ENCODE measurements at places on chromosomes 7 and 10. TPM values are rescaled to one million over a fixed set of nuclear protein-coding genes. Genes with fewer than 3 reads are reported as not detected.

- no peak overlapping the region for H3K4me3 ChIP-seq
- no peaks in the 10 kb centered on the region for H3K4me1 ChIP-seq
- DNase-seq = no peak
- no peaks in the 10 kb centered on the region for H3K36me3 ChIP-seq
- no peak overlapping the region for H3K27ac ChIP-seq
Measured at GRCh38 chr10:90665905-90666662, 191.8 kb downstream of the HTR7 start.

DNA sequence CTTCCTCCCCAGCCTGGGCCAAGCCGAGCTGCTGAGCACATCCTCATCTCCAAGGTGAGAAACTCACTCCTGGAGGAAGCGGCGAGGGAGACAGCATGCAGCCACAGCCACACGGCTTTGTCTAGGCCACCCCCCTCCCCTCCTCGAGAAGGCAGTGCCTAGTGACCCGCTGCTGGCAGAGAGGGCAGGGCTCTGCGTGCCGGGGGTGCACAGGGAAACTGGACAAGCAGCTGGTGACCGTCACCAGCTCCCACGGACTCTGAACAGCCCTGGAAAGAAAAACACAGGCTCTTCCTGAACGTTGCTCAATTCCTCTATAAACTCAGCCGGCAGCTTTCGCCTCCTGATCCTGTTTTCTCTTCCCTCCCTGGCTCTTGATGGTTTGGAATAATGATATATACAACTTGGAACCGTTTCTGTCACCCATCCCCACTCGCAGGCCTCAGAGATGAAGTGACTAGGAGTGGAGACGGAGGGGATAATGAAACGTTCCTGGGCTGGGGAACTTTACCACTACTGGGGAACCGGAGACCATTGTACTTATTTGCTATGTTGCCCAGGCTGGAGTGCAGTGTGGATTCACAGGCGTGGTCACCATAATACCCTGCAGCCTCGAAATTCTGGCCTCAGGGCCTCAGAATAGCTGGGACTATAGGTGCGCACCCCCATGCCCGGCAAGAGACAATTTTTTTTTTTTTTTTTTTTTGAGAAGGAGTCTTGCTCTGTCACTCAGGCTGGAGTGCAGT is 19.3 kb downstream of the PAPOLB start:
- no peaks in the 10 kb centered on the region for H3K4me1 ChIP-seq
- H3K27ac ChIP-seq = no peak overlapping the region
- no peaks in the 10 kb centered on the region for H3K27me3 ChIP-seq
- H3K36me3 ChIP-seq = no peaks in the 10 kb centered on the region

GRCh38 chr10:93947055-93947454 is 46.7 kb upstream of the PLCE1 start:
- no peak overlapping the region for H3K4me3 ChIP-seq
- peaks cover 2% of the 10 kb centered on the region for H3K4me1 ChIP-seq
- H3K27me3 ChIP-seq = no peaks in the 10 kb centered on the region
- H3K36me3 ChIP-seq = no peaks in the 10 kb centered on the region

DNA sequence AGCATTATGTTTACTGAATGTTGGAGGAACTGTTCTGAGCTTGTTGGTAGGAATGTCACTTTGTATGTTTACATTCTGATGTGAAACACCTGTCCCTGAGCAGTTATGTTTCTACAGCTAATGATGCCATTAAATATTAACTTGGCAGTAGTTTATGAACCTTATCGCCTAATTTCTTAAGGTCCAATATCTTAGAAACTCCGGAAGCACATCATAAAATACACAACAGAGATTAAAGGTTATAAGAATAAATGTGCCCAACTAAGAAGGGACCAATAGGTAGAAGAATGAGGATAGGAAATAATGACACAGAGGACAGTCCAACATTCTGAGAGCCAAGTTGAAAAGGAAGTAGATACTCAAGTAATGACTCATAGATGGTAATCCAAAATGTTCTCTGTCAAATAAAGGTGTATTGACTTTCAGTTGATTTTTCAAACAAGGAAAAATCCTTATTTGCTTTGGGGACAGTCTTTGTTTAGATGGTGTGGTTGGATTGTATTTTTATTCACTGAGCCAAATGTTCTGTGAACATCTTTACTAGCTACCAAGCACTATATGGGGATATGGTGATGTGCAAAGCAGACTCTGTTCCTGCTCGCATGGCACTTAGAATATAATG is 31.9 kb downstream of the LCOR start:
- no peaks in the 10 kb centered on the region for H3K36me3 ChIP-seq
- H3K4me3 ChIP-seq = no peak overlapping the region
- no peak for DNase-seq
- H3K27me3 ChIP-seq = no peaks in the 10 kb centered on the region

DNA sequence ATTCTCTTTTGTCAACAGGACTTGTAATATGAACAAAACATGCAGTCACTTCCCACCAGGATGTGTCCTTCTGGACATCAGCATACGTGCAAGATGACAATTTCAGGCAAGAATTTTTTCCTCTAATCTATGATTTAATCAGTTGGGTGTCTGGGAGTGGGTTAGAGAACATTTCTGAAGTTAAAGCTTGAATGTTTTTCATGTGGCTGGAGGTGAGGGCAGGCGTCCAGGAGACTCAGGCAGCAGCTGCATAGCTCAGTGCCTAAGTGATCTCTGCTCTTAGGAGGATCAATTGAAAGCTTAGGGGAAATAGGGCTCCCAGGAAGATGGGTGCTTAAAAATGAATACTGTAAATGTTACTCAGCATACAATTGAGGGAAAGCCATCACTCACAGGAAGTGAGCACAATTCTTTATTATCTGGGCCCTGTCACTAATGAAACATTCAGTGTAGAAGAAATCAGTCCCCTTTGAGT is 457.6 kb upstream of the KLF6 start:
- no peaks in the 10 kb centered on the region for H3K36me3 ChIP-seq
- H3K27ac ChIP-seq = peak overlapping the region; percentile 97
- H3K4me1 ChIP-seq = peaks cover 18% of the 10 kb centered on the region
- H3K27me3 ChIP-seq = no peaks in the 10 kb centered on the region

- no peaks in the 10 kb centered on the region for H3K27me3 ChIP-seq
- no peak overlapping the region for H3K27ac ChIP-seq
- no peak for DNase-seq
Measured at GRCh38 chr7:2570021-2570420, 11.2 kb downstream of the IQCE start.

- H3K36me3 ChIP-seq = no peaks in the 10 kb centered on the region
- H3K4me1 ChIP-seq = peaks cover 3% of the 10 kb centered on the region
- H3K27ac ChIP-seq = no peak overlapping the region
Measured at GRCh38 chr10:112775892-112776674, 174.0 kb upstream of the TCF7L2 start.

GRCh38 chr10:133094866-133095265 is 7.1 kb downstream of the ADGRA1 start:
- no peak overlapping the region for H3K27ac ChIP-seq
- H3K4me3 ChIP-seq = no peak overlapping the region
- peaks cover 2% of the 10 kb centered on the region for H3K27me3 ChIP-seq
- no peaks in the 10 kb centered on the region for H3K36me3 ChIP-seq
- no peak for DNase-seq
- H3K4me1 ChIP-seq = no peaks in the 10 kb centered on the region

- no peaks in the 10 kb centered on the region for H3K4me1 ChIP-seq
- no peaks in the 10 kb centered on the region for H3K27me3 ChIP-seq
- no peak overlapping the region for H3K27ac ChIP-seq
- no peak overlapping the region for H3K4me3 ChIP-seq
Measured at GRCh38 chr7:94748376-94748775, 92.4 kb upstream of the SGCE start.

GRCh38 chr10:118482393-118483331 is 112.8 kb downstream of the PRLHR start:
- no peaks in the 10 kb centered on the region for H3K27me3 ChIP-seq
- H3K4me1 ChIP-seq = no peaks in the 10 kb centered on the region
- DNase-seq = no peak
- H3K4me3 ChIP-seq = no peak overlapping the region

GRCh38 chr7:40544871-40545303 is 410.1 kb downstream of the SUGCT start:
- H3K4me3 ChIP-seq = no peak overlapping the region
- no peaks in the 10 kb centered on the region for H3K27me3 ChIP-seq
- no peak overlapping the region for H3K27ac ChIP-seq
- peak; percentile 14 for DNase-seq
- H3K4me1 ChIP-seq = no peaks in the 10 kb centered on the region

DNA sequence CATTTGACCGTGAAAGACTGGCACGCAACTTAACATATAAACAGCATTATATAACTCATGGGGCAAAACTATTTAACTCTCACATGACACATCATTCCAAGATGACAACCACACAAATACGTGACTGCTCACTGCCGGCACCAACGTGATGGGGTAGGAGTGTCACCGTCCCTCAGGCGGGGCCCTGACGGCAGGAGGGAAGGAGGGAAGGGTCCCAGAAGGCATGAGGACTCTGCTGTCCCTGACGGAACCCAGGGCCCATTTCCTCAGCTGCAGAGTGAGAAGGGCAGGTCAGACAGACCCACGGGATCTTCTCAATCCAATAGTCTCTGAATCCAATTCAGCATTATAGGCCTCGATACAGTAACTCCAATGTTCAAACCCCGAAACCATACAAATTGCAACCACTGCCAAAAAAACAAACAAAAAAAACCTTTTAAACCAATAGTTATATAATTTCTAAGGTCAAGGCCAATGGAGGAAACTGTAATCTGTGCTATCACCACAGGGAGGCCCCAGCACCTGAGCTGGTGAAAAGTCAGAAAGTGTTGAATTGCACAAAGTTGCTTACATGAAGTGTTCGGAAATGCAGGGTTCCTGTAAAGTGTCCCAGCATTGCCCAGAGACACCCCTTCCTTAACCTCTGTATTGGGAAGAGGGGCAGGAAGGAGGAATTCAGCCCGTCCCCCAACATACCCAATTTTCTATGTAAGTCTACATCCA is 137.4 kb downstream of the TNS3 start:
- no peaks in the 10 kb centered on the region for H3K27me3 ChIP-seq
- H3K27ac ChIP-seq = no peak overlapping the region
- no peak for DNase-seq
- peaks cover 18% of the 10 kb centered on the region for H3K4me1 ChIP-seq

- no peak overlapping the region for H3K4me3 ChIP-seq
- H3K36me3 ChIP-seq = no peaks in the 10 kb centered on the region
- no peaks in the 10 kb centered on the region for H3K27me3 ChIP-seq
- no peaks in the 10 kb centered on the region for H3K4me1 ChIP-seq
- no peak for DNase-seq
Measured at GRCh38 chr10:107701943-107702342, 537.4 kb upstream of the SORCS1 start.

- H3K4me3 ChIP-seq = no peak overlapping the region
- H3K27ac ChIP-seq = no peak overlapping the region
- no peaks in the 10 kb centered on the region for H3K27me3 ChIP-seq
Measured at GRCh38 chr10:127243490-127244272, 47.3 kb upstream of the INSYN2A start.

- no peak for DNase-seq
- no peaks in the 10 kb centered on the region for H3K27me3 ChIP-seq
- no peak overlapping the region for H3K4me3 ChIP-seq
- H3K27ac ChIP-seq = no peak overlapping the region
- peaks cover 9% of the 10 kb centered on the region for H3K36me3 ChIP-seq
Measured at GRCh38 chr10:94344522-94345122, 18.1 kb downstream of the NOC3L start.

DNA sequence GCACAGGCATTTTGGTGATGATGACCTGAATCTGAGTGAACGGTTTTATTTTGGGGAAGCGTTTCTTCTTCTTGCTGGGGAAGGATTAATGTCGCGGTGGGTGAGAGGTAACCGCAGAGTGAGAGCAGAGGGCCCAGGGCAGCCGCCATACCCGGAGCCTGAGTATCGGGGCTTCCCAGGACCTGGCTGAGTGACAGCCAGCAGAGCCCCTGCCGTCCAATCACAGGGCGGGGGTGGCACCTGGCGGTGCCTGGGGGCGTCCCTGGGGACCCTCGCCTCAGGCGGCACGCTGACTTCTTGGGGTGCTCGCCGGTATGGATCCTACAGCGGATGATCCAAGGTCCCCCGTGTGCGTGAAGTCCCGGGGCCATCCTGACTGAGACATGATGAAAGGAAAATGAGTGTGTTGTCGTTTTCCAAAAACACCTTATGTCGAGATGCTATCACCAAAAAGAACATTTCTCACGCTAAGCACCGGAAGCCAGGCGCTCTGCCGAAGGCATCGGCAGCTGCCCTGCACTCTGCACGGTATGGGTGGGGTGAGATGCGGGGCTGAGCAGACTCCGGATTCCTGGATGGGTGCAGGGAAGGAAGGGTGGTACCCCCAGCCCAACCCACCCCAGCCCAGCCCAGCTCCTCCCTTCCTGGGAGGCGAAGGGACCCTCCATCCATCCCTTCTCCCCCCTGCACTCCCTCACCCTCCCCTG is 227.9 kb upstream of the SHH start:
- no peak for DNase-seq
- no peak overlapping the region for H3K27ac ChIP-seq
- H3K27me3 ChIP-seq = no peaks in the 10 kb centered on the region
- no peak overlapping the region for H3K4me3 ChIP-seq
- H3K4me1 ChIP-seq = no peaks in the 10 kb centered on the region
- no peaks in the 10 kb centered on the region for H3K36me3 ChIP-seq

DNA sequence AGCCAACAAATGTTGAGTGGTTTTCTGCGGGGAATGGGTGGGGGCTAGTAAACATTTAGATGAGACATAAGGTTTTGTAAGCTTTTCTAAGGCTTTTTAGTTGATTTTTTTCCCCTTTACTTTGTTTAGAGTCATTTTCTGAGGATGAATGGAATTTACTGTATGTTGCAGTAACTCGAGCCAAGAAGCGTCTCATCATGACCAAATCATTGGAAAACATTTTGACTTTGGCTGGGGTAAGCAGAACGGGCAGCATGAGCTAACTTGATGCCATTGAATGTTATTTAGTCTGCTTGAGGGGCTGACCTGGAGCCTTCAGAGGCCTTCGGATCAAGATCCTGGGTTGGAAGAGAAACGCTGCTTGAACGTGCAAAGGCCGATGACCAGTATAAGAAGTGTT is 37.3 kb downstream of the FBH1 start:
- H3K4me1 ChIP-seq = peaks cover 5% of the 10 kb centered on the region
- peak overlapping the region; percentile 65 for H3K27ac ChIP-seq
- peaks cover 23% of the 10 kb centered on the region for H3K36me3 ChIP-seq
- DNase-seq = peak; percentile 81
- H3K4me3 ChIP-seq = no peak overlapping the region
- H3K27me3 ChIP-seq = no peaks in the 10 kb centered on the region

NEUROD6 gene
- not detected for total RNA-seq

NPSR1 gene
- total RNA-seq = not detected

SHTN1 gene
- 0.26 TPM for total RNA-seq

REPIN1 gene
- 26.7 TPM for total RNA-seq

CALHM1 gene
- total RNA-seq = not detected

COBL gene
- 0.26 TPM for total RNA-seq

CPA1 gene
- total RNA-seq = under 0.01 TPM
